ENCODE measurements at places on chromosomes 2 and 18.

DNA sequence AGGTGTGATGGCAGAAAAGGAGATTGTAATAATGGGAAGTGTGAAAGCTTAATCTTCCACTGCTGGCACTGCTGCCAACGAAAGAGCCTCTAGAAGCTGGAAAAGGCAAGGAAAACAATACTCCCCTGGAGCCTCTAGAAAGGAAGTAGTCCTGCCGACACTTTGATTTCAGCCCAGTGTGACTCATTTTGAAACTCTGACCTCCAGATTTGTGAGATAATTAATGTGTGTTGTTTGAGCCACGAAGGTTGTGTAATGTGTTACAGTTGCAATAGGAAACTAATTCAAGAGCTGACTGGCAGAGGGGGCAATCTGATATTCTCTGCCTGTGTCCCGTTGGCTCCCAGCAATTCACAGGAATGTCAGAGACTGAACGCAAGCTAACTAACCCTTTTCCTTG, 219.2 kb upstream of the UBE2E3 start:
- no peak for DNase-seq

- DNase-seq = no peak
Observed at GRCh38 chr18:35497027-35497369, 762 bp downstream of the INO80C start.

DNA sequence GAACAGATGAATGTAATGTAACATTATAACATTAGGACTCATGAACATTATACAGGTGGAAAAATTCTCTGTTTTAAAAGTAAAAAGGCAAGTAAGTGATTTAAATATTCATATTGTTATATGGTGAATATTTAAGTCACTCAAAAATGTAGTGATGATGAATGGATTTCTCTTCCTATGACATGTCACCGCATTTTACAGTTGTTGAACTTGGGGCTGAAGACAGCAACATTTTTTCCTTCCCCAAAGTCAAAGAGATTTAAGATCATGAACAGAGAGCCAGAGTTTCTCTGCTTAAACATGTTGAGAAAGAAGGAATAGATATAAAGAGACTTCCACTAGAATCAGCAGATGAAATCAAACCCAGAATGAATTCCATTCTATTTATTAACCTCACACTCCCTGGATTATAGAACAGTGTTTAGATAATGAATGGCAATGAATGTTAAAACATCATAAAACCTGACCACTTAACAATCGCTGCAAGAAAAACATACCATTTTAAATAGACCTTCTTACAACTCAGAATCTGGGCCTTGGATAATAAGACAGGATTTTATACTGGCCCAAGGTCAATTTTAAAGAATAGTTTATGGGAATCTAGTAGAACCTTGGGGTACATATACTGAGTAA, 163.6 kb upstream of the SIX2 start:
- no peak for DNase-seq

GRCh38 chr2:122328816-122329215, 573.4 kb downstream of the TSN start:
- DNase-seq = no peak

GRCh38 chr18:25974630-25975077, 115.8 kb downstream of the SS18 start:
- DNase-seq = no peak

GRCh38 chr2:64273524-64274398, 129.5 kb upstream of the PELI1 start:
- no peak for DNase-seq

GRCh38 chr2:108923019-108923700, 65.9 kb downstream of the EDAR start:
- DNase-seq = no peak

GRCh38 chr2:61151436-61151835, 10.6 kb upstream of the C2orf74 start:
- no peak for DNase-seq

DNA sequence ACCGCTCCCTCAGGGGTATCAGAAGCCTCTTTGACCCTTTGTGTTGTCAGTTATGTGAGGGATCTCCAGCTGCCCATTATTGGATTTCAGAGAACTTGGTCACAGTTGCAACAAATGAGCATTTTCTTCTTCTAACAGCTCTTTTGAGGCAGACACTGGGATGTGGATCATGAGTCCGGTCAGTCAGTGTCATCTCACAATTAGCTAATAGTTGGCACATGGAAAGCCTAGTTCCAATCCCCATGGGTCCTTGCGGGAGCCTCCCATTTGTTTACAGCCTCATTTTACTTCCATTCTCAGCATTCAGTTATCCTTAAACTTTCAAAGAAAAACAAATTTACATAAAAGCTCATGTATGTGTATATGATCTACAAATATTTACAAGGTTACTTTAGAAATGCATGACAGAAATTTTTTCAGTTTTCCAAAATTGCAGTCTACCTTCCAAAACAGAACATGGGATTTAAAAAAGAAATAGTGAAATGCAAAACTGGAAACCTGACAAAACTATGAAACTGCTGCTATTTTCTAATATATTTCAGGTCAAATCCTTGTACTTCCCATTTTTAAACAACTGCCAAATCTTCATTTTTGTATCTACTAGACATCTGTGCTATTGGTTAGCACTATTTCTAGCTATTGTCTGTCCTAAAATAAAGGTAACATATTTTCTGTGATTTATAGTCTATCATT, 547.1 kb upstream of the ZEB2 start:
- no peak for DNase-seq

DNA sequence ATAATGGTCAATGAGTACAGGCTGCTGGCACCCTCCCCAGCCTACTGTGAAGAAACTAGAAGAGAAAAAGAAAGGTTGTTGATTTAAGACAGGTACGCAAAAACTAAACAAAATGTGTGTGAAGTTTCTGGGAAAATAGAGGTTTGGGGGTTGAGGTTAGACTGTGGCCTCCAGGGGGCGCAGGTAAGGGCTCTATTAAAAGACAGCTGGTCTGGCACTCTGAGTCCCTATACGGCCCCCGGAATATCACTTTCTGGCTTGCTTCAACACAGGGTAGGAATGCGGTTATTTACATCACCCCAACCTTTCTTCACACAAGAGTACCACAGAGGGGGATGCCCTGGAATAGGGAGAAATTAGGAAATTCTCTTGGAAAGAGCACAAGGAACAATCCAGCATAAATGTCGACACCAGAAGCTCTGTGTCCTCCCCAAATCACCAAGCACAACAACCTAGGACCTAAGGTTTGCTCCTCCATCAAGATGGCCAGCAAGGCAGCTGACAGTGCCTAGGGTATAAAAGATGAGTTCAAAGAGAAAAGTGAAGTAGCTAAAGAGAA, 480.8 kb upstream of the KLHL29 start:
- peak; percentile 17 for DNase-seq

GRCh38 chr2:74882299-74882687, 48.4 kb downstream of the HK2 start:
- no peak for DNase-seq

DNA sequence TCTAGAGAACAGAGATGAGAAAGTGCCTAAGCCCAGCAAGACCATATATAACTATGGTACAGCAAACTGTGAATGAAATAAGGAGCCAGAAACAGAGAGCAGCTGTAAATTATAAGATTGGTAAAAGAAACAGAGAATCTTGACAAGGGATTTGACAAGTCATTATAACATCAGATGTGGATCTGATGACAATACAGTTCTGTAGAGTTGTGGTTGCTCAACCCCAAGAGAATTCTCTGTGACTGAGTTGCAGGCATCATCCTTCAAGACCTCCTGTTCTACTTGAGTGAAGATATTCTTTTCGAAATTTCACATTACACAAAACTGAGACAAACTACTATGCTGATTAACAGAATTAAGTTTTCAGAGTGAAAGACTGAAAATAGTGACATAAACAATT, 343.1 kb upstream of the SLC39A10 start:
- no peak for DNase-seq

DNA sequence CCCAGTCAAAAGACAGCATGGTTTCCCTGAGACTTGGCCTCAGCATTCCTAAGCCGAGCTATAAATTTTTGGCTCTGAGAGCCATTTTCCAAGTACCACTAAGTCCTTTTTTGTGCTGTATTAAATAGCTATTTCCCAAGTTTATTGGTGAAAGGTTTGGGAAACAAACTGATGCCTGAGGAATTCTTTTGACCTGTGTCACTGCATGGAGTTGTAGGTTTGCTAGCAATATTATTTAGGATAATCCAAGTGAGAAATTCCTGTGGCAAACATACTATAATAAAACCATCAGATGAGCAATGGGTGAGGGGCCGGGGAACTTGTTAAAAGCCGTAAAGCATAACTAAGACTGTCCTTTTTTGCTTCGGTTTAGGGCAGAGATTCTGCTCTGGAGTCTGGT, 28.4 kb downstream of the ARHGAP28 start:
- no peak for DNase-seq

DNA sequence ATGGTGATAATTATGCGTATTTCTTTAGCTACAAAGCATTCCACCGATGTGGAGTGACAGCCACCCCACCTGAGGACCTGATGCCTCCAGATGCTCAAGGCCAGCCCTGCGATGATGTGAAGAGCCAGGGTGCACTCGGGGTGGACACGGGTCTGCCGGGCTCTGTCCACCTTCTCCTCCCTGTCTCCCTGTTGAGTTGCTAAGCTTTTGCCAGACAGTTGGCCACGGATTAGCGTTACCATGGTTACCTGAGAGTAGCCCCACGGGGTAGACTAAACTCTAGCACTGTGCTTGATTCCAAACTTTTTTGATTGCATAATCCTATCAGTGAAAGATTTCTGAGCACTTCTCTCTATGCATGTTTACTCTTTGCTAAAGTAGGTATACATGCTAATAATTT, 86.2 kb downstream of the SMIM21 start:
- no peak for DNase-seq

- no peak for DNase-seq
Observed at GRCh38 chr2:119248751-119249150, 25.1 kb downstream of the STEAP3 start.

GRCh38 chr18:11115276-11115675, 34.1 kb downstream of the PIEZO2 start:
- no peak for DNase-seq

Data from activated naive CD8-positive, alpha-beta T cell treated with anti-CD3 and anti-CD28 coated beads, Interleukin-2, amount 50 U/mL, for 24 hours (primary cell).